ENCODE measurements at places on chromosomes 7 and 10.

DNA sequence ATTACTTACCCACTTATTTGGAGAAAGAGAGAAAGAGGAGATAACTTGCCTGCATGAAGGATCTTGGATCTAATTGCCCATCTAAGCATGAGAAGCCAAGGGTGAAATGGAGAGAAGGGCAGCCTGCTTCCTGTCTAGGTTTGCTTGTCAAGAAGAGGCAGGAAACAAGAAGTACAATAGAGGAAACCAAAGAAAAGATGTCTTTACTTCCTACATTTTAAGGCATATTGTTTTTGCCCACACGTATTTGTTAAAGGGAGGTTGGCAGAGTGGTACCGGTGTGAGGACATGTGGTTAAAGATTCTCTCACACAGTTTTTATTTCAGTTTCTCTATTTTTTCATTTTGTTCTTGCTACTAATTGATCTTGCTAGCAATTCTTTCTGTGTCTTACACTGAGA, 6.0 kb upstream of the TAS2R38 start:
- DNase-seq: no peak

DNA sequence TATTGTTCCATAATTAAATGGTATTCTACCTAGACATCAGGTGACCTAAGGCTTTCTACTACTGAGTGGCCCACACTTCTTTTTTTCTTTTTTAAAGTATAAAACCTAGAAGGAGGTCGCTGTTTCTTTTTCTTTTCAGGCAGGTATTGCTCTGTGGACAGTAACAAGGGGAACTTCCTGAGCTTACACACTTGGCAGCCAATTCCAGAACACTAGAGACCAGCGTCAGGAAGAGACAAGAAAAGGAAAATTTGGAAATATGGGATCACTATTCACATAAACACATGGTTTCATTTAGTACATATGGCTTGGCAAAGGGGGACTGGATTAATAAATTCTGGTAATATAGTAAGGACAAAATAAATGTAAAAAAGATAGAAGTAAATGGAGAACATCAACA, 141.9 kb downstream of the RSU1 start:
- DNase-seq: no peak

- DNase-seq: no peak
Observed at GRCh38 chr7:27173956-27174873, at the start of gene HOXA10. Gene HOXA10 (minus strand): TSS chr7:27174320. CDS start chr7:27174306, 14 bp downstream.

DNA sequence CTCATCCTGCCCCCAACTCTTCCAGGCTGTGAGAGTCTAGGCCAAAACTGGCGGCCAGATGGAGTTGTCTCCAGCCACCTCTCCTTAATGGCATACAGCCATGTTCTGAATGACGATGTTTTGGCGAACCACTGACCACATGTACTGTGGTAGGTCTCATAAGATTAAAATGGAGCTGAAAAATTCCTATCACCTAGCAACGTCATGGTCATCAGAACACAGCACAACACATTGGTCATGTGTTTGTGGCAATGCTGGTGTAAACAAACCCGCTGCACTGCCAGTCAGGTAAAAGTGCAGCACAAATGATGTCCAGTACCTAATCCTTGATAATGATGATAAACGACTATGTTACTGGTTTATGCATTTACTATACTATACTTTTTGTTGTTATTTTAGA, 290.0 kb upstream of the MKI67 start:
- DNase-seq: no peak

- no peak for DNase-seq
Observed at GRCh38 chr10:111822661-111823060, 360.9 kb downstream of the GPAM start.

DNA sequence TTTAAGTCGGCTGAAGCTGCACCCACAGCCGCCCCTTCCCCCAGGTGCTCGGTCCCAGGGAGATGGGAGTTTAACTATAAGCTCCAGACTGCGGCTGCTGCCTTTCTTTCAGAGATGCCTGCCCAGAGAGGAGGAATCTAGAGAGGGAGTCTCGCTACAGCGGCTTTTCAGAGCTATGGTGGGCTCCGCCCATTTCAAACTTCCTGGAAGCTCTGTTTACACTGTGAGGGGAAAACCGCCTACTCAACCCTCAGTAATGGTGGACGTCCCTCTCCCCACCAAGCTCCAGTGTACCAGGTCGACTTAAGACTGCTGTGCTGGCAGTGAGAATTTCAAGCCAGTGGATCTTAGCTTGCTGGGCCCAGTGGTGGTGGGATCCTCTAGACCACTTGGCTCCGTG, 135.4 kb downstream of the CXCL12 start:
- DNase-seq: no peak

DNA sequence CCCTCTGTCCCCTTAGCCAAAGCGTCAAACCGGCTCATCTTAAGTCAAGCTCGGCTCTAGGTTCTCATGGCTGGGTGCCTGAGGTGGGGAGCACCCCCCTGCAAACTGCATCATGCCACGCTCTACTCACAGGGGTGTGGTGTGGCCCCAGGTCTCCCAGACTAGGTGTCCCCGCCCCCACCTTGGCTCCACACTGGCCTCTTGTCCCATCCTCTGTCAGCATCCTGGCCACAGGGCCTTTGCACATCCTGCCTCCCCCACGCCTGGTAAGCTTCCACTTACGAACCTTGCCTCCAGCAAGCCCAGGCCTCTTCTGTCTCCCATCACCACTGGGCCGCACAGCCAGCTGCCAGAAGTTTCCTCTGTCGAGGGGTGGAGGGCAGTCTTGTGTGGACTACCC, 20.2 kb upstream of the GRIFIN start:
- no peak for DNase-seq

- DNase-seq: no peak
Observed at GRCh38 chr7:108454674-108455550, 1.3 kb downstream of the NRCAM start.

- DNase-seq: no peak
Observed at GRCh38 chr7:158422887-158423560, 164.6 kb downstream of the PTPRN2 start.
